ENCODE measurements at places on chromosomes 3 and 15.

DNA sequence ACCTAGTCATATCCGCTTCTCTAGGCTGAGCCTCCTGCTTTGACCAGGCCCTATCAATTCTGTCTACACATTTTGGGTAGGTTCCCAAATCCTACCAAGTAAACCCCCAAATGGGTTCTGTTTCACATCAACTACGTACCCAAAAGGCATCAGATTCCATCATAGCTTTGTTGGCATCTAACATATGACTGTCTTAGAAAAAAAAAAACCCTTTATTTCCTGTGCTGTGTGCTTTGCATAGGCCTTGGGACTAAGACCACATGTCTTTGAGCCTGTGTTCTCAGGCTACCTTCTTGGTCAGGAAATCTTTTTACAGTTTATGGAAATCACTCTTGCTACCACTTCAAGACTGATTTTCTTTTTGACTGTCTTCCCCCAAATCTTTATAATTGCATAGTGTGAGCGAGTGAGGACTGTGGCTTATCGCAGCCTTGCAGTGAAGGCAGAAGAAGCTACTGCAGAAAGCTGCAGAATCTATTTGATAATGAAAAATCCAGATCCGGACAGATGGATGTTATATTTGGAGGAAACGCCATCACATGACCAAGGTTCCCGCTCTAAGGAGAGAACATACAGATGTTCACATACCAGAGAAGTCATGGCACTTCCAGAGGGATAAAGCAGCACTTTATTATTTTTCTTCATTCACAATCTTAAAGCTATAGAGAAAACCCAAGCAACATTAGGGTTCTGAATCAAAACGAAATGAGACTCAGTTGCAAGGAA is 111.2 kb downstream of the EOMES start:
- no peak for DNase-seq

DNA sequence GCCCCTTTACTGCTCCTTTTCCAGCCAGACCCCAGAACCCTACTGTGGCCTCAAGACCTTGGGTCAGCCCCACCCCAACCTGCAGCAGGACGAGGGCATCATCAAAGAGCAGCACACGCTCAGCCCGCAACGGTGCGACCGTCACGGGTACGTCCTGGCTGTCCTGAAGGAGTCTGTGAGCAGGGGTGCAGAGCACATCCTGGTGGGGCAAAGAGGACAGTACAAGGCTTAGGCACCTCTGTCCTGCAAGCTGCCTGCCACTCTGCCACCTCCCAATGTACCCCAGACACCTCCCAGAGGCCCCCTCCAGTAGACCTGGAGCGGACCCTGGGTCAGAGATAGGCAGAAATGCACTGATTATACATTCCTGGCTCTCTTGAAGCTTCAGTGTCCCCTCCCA is 8.0 kb downstream of the ALS2CL start:
- DNase-seq, result no peak

- DNase-seq, result no peak
Measured at GRCh38 chr3:129937717-129938116, 36.8 kb upstream of the TRH start.

GRCh38 chr3:157906627-157907026 is 199.6 kb downstream of the SHOX2 start:
- no peak for DNase-seq

GRCh38 chr3:39671116-39671515 is 138.3 kb upstream of the MYRIP start:
- no peak for DNase-seq

DNA sequence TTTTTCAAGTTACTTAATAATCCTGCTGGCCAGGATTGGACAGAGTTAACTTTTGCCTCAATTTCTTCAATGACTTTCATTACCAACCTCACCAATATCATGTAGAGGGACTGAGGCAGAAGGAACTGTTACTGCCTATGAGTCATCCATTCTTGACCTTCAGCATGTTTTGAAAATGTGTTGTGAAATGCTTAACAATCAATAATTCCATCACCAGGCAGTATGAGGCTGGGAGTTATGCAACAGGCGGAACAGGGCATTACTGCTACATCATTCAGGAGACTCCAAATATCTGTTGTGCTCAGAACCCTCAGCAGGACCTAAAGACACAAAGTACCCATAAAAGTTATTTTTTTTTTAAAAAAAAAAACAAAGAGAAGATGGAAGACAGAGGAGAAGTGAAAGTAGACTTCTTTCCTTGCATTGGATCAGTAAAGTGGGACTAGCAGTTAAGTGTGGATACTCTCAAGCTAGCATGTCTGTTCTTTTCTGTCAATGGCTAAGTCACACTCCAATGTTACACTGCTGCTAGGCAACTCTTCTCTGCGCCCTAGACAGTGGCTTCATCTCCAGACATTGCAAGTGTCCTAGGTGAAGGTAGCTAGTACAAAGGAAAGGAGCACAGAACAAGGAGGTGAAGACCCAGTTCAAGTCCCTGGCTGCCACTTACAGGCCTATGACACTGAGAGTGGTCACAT is 184.9 kb upstream of the LPP start:
- no peak for DNase-seq

- DNase-seq, result no peak
Measured at GRCh38 chr15:36372968-36373367, 206.5 kb upstream of the CDIN1 start.
